Activated CD4-positive, alpha-beta T cell treated with anti-CD3 and anti-CD28 coated beads, Interleukin-2, amount 10 ng/mL, durations not matched to agents 7 days and 5 days (primary cell): ENCODE measurements at places on chromosomes 2 and 18.

DNA sequence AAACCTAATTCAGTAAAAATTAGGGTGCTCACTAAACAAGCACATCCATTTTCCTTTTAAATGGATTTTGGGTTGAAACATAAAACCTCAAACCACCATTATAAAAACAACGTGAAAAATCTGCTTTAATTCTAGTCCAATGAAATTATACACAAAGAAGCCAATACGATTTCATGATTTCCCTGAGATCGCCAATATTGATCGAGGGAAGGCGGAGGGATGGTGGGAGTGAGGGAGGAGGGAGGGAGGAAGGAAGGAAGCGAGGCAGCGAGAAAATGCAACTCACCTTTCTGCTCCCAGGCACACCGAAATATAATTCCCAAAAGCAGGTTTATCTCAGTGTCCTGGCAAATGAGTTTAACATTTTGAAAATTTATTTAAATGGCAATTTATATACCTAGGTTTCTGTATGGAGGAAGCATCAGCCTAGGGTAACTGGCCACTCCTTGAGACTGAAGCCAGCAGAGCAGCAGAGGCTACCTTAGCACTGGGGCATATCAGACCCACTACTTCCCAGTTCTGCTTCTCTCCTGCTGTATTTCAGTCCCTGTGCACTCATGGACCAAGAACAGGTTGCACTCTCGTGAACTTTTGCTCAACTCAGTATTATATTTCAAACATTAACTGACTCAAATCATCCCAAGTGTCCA, 2.3 kb upstream of the ONECUT2 start:
- DNase-seq = no peak

DNA sequence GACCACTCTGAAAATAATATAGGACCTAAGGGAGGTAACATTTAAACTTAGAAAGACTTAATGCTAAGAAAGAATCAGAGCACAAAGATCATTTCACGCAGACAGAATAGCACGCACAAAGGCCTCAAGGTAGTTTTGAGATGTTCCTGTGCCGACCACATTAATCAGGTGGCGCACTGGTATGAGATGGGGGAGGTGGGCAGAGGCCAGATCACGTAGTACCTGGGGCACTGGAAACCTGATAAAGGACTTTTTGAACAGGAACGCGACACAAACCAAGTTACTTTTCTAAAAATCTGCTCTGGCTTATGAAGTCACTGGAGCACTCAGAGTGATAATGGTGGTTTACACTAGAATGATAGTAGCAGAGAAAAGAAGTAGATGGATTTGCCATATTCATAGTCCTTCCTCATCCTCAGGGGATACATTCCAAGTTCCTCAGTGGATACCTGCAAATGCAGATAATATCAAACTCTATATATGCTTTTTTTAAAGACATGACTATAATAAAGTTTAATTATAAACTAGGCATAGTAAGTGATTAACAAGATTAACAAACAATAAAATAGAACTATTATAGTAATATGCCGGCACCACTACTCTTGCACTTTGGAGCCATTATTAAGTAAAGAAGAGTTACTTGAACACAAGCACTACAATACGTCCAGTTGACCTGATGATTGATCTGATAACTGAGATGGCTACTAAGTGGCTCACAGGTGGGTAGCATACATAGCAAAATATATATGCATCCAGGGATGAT, 42.6 kb upstream of the CDCA7 start:
- DNase-seq = no peak

GRCh38 chr2:212843409-212844199, 305.0 kb upstream of the ERBB4 start:
- no peak for DNase-seq

GRCh38 chr2:201279079-201279478, 18.7 kb downstream of the CASP8 start:
- no peak for DNase-seq

GRCh38 chr18:77084688-77085035, 47.9 kb downstream of the MBP start:
- DNase-seq = no peak

GRCh38 chr2:187148059-187148714, 299.2 kb upstream of the ZSWIM2 start:
- DNase-seq = no peak

DNA sequence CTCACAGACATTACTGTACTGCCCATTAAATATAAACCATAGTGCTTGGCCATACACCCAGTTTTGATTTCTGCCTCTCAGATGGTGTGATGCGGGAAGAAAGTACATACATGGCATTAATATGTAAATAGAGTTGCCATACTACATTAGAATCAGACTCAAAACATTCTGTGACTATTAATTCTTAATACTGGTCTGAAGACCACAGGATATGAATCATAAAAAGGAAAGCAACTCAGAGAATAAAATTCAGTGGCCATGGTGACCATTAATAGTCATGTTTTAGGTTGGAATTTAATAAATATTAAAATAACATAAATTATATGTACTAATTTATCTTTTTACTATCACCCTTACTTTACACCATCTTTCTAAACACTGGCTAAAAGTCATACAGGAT, 33.0 kb upstream of the WDR75 start:
- DNase-seq = no peak

DNA sequence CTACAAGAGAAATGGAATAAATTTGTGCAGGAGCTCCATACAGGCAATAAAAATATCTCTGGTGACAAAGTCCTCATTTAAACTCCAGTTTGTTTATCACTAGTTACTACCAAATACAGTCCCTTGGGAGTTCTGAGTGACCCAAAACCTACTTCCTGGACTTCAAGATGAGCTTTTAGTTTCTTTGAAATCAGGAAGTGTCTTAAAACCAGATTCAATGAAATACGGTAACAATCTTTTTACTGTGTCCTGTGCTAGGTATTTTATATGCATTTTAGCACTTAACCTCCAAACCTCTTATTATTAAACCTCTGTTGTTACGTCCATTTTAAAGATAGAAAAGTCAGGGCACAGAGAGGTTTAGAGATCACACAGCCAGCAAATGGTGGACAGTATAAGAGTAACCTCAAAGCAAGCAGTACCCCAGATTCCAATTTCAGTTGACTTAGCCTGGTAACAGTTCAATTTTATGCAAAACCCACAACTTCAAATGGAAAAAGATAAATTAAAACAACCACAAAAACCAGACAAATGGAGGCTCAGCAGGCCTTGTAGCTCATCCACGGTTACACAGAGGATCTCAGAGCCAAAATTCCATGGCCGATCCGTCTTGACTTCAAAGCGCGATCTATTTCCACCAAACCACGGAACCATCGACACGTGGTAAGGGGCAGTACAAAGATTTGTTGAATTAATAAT, 1.3 kb upstream of the KCMF1 start:
- DNase-seq = peak; percentile 44

DNA sequence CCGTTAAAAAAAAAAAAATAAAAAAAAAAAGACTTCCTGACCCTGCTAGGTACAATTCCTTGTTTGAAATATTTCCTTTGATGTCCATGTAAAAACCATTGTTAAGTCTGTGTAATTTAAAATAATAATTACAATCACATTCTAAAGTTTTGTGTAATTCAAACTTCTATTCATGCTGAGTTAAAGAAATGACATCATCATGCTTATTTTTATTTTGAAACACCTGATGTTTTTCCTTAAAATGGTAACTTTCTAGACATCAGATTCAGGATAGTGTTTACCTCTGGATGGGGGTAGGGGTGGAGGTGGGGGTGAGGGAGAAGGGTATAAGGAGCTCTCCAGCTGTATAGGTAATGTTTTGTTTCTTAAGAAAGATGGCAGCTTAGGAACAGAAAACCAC, 92.8 kb downstream of the ADCYAP1 start:
- DNase-seq = no peak

DNA sequence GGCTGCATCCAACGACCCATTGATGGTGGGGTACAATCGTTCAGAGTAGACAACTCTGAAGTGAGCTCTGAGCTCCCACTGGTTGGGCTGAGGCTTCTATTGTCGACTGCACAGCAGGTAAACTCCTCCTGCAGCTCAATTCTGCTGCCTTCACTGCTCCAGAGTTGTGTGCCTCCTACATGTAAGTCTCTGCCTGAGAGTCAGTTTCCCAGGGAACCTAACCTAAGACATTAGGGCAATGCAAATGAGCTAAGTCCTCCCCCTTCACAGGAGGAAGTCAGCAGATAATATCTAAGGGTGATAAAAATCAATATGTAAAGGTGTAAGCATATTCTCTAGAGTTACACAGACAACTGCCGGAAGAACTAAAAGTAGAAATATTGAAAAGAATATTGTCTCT, 22.5 kb upstream of the ACYP2 start:
- DNase-seq = no peak

DNA sequence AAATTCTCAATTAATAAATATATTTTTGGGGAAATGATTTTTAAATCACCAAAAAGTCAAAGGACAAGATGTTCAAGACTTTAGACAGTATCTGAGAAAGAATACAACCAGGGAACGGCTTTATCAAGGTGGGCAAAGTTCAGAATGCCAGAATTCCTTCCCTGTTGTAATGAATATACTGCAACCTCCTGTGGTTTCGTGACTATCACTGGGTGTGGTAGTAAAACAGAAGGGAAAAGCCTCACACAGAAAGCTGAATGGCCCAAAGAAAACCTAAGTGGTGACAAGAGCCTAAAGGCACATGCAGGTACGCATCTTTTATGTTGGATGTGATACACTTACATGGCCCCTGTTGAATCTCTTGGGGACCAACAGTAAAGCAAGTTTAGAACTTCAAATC, 37.1 kb downstream of the MBD2 start:
- no peak for DNase-seq

- DNase-seq = no peak
These were observed 248.5 kb upstream of the SLC8A1 start for GRCh38 chr2:40700231-40700954.
